ENCODE measurements at places on chromosomes 4 and X.
A peak's percentile ranks its signal among the peaks of the same experiment; 100 is the strongest.

DNA sequence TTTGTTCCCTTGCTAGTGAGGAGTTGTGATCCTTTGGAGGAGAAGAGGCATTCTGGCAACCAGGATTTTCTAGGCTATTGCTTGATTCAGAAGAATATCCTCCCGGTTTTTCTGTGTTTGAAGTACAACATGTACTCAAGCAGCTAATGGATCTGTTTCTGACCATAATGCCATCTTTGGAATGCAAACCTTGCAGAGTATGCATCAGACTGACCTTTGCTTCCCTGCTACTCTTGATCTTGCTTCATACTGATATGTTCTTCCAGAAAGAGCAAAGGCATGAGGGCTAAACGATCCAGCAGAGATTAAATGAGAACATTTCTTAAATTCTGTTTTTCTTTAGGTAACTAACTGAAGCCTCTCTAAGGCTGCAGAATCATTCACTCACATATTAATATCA, 265.4 kb upstream of the SLC7A11 start:
- H3K27ac ChIP-seq = no peak overlapping the region
- no peak overlapping the region for H3K4me3 ChIP-seq
- H3K27me3 ChIP-seq = no peaks in the 10 kb centered on the region

- H3K4me3 ChIP-seq = no peak overlapping the region
- no peaks in the 10 kb centered on the region for H3K36me3 ChIP-seq
- no peak overlapping the region for H3K27ac ChIP-seq
Observed at GRCh38 chrX:31717474-31717873, 645.6 kb upstream of the FTHL17 start.

DNA sequence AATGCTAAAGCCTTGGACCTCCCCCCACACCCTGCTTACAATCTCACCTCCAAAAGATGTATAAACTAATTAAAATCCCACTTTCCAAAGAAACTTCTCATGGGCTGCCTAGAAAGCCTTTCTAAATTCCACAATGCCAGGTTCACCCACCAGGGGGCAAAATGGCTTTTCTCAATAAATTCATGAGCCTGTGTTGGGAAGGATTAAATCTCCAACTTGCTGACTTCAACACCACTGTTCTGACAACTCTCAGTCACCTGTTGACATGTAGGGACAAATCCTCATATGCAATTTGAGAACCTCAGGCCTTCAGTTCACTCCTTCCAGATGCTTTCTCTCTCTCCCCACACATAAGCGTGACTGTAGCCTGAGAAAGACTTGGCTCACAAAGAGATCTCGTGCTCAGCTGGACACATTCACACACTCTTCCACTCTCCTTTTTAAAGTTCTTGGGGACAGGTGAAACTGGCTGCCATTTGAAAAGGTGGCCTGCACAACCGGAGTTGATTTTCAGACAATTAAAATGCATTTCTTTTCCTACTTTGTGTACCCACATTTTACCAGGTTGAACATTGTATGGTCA, 88.6 kb upstream of the PRPS2 start:
- DNase-seq = no peak
- no peaks in the 10 kb centered on the region for H3K27me3 ChIP-seq
- no peak overlapping the region for H3K4me3 ChIP-seq
- no peaks in the 10 kb centered on the region for H3K36me3 ChIP-seq
- no peak overlapping the region for H3K27ac ChIP-seq

DNA sequence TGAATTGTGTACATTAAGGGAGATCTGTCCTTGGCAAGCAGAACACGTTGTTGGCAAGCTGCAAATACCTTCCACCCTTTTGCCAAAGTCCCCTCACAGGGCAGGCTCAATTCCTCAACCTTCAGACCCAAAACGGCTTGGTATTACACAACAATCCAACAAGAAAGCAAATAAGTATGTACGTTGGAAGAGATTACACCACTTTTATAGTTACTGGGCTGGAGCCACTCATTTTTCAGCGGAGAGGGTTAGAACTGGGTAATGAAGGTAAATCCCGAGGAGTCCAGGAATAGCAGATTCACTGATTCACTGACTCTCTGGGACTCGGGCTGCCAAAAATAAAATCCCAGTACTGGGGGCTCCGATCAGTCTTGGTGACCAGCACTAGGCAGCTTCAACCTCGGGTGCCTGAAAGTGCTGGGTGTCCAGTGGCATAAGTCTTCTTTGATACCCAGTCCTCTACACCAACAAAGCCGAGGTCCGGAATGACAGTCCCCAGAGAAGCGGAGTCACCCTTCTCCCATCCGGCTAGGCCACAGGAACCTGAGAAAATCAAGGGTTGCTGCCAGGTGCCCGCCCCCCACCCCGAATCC, 587 bp downstream of the TIMM8A start:
- H3K4me3 ChIP-seq = peak overlapping the region; percentile 81
- H3K27me3 ChIP-seq = no peaks in the 10 kb centered on the region

DNA sequence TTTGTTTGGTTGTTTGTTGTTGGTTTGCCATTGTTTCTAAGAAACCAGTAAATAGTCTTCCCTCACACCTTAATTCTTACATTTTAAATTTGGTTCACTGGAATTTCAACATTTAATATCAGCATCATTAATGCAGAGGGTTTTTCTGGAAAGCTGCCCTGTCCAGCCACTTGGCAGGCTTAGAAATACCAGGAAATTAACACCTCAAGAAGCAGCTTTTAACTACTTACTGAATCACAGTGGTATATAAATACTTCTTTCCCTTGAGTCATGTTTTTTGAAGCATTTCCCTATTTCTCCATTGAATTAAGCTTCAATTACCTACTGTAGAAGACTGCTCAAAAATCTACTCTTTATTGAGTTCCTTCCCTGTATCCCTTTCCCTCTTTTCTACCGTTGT, 1221.1 kb upstream of the ADGRL3 start:
- no peaks in the 10 kb centered on the region for H3K27me3 ChIP-seq
- H3K4me3 ChIP-seq = no peak overlapping the region
- no peak overlapping the region for H3K27ac ChIP-seq
- no peaks in the 10 kb centered on the region for H3K36me3 ChIP-seq
- H3K4me1 ChIP-seq = no peaks in the 10 kb centered on the region

GRCh38 chrX:19650996-19651395, 135.7 kb upstream of the MAP3K15 start:
- no peaks in the 10 kb centered on the region for H3K4me1 ChIP-seq
- no peaks in the 10 kb centered on the region for H3K27me3 ChIP-seq
- H3K36me3 ChIP-seq = peaks cover 2% of the 10 kb centered on the region
- H3K27ac ChIP-seq = no peak overlapping the region

GRCh38 chrX:125894947-125895346, 271.1 kb downstream of the DCAF12L2 start:
- H3K27me3 ChIP-seq = no peaks in the 10 kb centered on the region
- no peak overlapping the region for H3K4me3 ChIP-seq
- H3K4me1 ChIP-seq = no peaks in the 10 kb centered on the region
- no peak overlapping the region for H3K27ac ChIP-seq
- no peaks in the 10 kb centered on the region for H3K36me3 ChIP-seq

- H3K4me3 ChIP-seq = peak within 1 kb of the TSS; percentile 25
- no peaks in the 10 kb centered on the region for H3K4me1 ChIP-seq
- H3K27ac ChIP-seq = no peak within 1 kb of the TSS
- H3K36me3 ChIP-seq = no peaks in the 10 kb centered on the region
Observed at GRCh38 chr4:95548738-95549245, at the start of gene UNC5C. Gene UNC5C (minus strand): TSS chr4:95548973.

DNA sequence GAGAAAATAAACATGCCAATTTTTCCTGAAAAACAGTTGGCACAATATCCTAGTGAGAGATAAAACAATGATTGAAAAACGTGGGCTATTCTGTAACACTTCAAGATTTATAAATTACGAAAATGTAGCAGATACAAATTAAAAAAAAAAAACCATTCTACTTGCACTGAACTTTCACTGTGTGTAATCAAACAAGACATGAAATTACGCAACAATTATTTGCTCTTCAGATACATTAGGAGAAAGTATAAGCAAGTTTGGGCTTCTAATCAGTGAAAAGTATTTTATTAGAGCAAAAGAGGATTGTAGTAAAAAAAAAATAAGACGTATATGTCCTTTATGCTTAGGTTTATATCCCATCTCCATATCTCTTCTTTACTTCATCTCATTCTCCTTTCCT, 320.4 kb downstream of the SPOCK3 start:
- H3K4me3 ChIP-seq = no peak overlapping the region
- H3K27me3 ChIP-seq = no peaks in the 10 kb centered on the region
- H3K27ac ChIP-seq = no peak overlapping the region
- no peaks in the 10 kb centered on the region for H3K36me3 ChIP-seq
- no peak for DNase-seq

DNA sequence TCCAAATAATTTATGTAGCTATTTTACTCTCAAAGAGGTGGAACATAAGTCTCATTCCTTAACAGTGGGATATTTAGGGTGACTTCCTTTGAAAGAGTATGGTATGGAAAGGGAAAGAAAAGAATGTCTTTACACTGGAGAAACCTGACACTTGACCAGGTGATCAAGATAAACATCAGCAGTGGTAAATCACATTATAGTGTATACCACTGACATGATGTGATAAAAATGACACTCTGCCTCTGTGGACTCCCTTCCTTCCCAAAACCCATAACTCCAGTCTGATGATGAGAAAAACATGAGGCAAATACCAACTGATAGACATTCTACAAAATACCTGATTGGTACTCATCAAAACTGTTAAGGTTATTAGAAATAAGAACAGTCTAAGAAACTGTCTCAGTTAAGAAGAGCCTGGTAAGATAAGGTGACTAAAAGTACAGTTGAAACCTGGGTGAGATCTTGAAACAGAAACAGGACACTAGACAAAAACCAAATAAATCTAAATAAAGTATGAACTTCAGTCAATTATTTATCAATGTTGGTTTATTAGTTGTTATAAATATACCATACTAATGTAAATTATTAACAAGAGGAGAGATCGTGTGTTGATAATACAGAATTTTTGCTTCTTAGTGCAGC, 144.2 kb upstream of the PCDH18 start:
- no peak overlapping the region for H3K27ac ChIP-seq
- H3K36me3 ChIP-seq = no peaks in the 10 kb centered on the region
- no peaks in the 10 kb centered on the region for H3K27me3 ChIP-seq
- H3K4me1 ChIP-seq = no peaks in the 10 kb centered on the region

- no peak within 1 kb of the TSS for H3K27ac ChIP-seq
- H3K36me3 ChIP-seq = no peaks in the 10 kb centered on the region
- H3K4me3 ChIP-seq = no peak within 1 kb of the TSS
Observed at GRCh38 chr4:24794916-24795665, at the start of gene SOD3. Gene SOD3 (plus strand): TSS chr4:24795573. CDS start chr4:24799522, 3,949 bp downstream.

DNA sequence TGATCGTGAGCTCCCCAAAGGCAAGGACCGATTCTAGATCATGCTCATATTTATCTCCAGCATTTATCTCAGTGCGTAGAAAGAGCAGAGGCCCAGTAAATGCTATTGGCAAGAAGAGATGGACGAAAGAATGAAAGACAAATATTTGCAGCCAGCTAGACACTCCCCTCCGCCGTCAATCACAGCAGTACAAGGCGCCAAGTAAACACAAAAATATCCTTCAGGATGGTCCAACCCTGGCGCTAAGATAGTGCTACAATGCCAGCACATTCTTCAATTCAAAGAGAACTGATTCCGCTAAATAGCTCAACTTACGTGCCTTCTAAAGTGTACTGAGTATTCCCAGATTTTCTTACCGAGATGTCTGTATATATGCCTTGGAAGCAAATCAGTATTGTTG, 114.5 kb downstream of the DDX53 start:
- H3K27me3 ChIP-seq = no peaks in the 10 kb centered on the region
- no peak overlapping the region for H3K27ac ChIP-seq
- no peaks in the 10 kb centered on the region for H3K4me1 ChIP-seq
- no peak for DNase-seq
- no peaks in the 10 kb centered on the region for H3K36me3 ChIP-seq

DNA sequence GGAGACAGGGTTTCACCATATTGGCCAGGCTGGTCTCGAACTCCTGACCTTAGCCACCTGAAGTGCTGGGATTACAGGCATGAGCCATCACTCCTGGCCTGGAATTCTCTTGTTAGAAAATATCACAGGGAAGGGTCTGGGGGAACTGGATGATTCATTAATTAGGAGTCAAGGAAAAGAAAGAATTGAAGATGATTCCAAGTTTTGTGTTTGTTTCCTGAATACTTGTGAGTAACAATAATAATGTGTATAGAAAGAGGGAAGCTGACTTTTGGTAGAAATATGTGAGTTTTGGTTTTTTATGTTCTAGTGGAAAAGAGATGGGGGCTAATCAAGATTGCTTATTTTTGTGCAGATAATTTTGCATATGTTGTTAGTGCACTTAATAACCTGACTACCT, 77.3 kb upstream of the CLNK start:
- no peaks in the 10 kb centered on the region for H3K27me3 ChIP-seq
- H3K36me3 ChIP-seq = no peaks in the 10 kb centered on the region
- no peaks in the 10 kb centered on the region for H3K4me1 ChIP-seq
- no peak overlapping the region for H3K27ac ChIP-seq

- DNase-seq = no peak
- no peaks in the 10 kb centered on the region for H3K4me1 ChIP-seq
- no peak overlapping the region for H3K27ac ChIP-seq
- no peak overlapping the region for H3K4me3 ChIP-seq
Observed at GRCh38 chr4:16573206-16573605, 325.2 kb downstream of the LDB2 start.

GRCh38 chr4:87024201-87024600, 89.4 kb downstream of the AFF1 start:
- H3K27me3 ChIP-seq = no peaks in the 10 kb centered on the region
- no peak overlapping the region for H3K27ac ChIP-seq
- no peaks in the 10 kb centered on the region for H3K36me3 ChIP-seq
- no peak overlapping the region for H3K4me3 ChIP-seq

- H3K27ac ChIP-seq = no peak overlapping the region
- no peak for DNase-seq
- H3K27me3 ChIP-seq = no peaks in the 10 kb centered on the region
- H3K4me3 ChIP-seq = no peak overlapping the region
- H3K36me3 ChIP-seq = no peaks in the 10 kb centered on the region
Observed at GRCh38 chr4:119525771-119526712, 102.6 kb downstream of the PDE5A start.

DNA sequence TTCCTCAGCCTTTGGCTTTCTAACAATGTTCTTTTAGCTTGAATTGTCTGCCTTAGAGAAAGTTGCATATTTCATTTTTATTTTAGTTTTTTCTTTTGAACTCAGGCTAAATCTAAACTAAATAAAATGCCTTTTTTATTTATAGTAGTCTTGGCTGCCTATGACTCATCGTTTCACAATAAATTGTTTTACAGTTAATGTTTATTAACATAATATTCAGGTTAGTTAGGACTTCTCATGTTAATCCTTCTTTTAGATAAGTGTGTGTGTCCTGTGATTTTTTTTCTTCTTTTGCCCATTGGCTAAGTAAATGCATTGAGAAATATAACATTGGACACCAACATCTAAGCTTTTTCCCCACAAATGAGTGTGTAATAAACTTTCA, 1.6 kb downstream of the RP2 start:
- H3K4me3 ChIP-seq = no peak overlapping the region
- DNase-seq = no peak
- H3K36me3 ChIP-seq = no peaks in the 10 kb centered on the region
- no peak overlapping the region for H3K27ac ChIP-seq
- no peaks in the 10 kb centered on the region for H3K4me1 ChIP-seq

GRCh38 chrX:2894885-2895292, 34.2 kb downstream of the ARSD start:
- H3K4me1 ChIP-seq = no peaks in the 10 kb centered on the region
- no peak overlapping the region for H3K4me3 ChIP-seq
- H3K36me3 ChIP-seq = no peaks in the 10 kb centered on the region
- no peak overlapping the region for H3K27ac ChIP-seq
- H3K27me3 ChIP-seq = no peaks in the 10 kb centered on the region

- no peaks in the 10 kb centered on the region for H3K4me1 ChIP-seq
- H3K4me3 ChIP-seq = no peak overlapping the region
- no peaks in the 10 kb centered on the region for H3K27me3 ChIP-seq
Observed at GRCh38 chr4:106796876-106797275, 239.2 kb downstream of the DKK2 start.

- no peaks in the 10 kb centered on the region for H3K27me3 ChIP-seq
- peaks cover 2% of the 10 kb centered on the region for H3K4me1 ChIP-seq
- DNase-seq = no peak
- H3K4me3 ChIP-seq = no peak overlapping the region
- H3K27ac ChIP-seq = no peak overlapping the region
Observed at GRCh38 chr4:101221294-101221693, 126.0 kb downstream of the PPP3CA start.

All from effector memory CD4-positive, alpha-beta T cell (primary cell).